CD4-positive, alpha-beta T cell treated with Interleukin-1 beta for 1 hour (primary cell): ENCODE measurements at places on chromosomes 6 and 20.
A peak's percentile ranks its signal among the peaks of the same experiment; 100 is the strongest.

DNA sequence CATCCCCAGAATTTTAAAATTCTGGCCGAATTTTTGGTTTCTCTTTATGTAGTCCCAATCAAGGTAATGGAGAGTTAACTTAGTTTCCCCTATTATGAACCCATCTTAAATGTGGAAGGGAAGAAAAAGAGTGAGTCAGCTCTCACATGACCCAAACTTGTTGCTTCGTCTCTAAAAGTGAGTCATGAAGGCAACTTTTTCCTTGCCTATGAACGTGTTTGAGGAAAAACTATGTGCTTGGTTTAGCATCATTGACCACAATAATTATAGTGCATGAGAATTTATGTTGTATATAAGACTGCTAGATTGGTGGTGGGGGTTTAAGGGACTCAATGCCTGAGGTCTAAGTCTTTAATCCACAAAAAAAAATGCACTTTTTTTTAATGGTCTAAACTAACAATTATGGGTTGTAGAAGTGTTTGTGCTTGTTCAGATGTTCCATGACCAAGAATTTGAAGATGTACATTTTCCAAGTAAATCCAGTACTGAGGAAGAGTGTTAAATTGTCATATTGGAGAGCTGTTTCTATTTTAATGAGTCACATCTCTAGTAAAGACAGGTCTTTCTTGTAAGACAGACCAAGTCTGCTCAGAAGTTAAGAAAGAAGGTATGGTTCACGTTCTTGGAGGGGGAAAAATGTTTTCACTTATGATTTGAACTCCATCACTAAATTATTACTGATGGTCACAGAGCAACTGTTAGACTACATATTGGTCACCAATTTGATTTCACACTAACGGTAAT is 409.9 kb upstream of the MARCKS start:
- DNase-seq, result no peak

GRCh38 chr6:167987396-167988153 is 9.9 kb upstream of the KIF25 start:
- no peak for DNase-seq

GRCh38 chr20:46713957-46714834 is 4.7 kb downstream of the SLC2A10 start:
- DNase-seq, result no peak

- no peak for DNase-seq
Observed at GRCh38 chr20:25136643-25137559, 55.0 kb upstream of the VSX1 start.

DNA sequence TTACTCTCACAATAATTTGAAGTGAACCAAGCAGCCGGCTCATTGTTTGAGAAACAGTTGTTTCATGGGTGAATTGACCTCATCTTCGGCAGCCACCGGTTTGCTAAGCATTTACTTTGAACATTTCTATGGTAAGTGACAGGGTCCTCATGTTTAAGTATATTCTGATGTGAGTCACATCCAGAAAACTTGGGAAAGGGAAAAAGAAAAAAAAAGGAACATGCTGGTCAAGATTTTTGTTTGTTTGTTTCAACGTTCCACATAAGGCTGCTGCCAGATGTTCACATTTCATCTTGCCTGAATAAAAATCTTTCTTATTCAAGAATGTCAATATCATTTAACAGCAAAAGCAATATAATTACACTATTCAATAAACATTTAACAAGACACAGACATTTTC is 55.0 kb upstream of the EXOC2 start:
- no peak for DNase-seq

- DNase-seq, result no peak
Observed at GRCh38 chr6:152351110-152351509, 286.1 kb downstream of the SYNE1 start.

DNA sequence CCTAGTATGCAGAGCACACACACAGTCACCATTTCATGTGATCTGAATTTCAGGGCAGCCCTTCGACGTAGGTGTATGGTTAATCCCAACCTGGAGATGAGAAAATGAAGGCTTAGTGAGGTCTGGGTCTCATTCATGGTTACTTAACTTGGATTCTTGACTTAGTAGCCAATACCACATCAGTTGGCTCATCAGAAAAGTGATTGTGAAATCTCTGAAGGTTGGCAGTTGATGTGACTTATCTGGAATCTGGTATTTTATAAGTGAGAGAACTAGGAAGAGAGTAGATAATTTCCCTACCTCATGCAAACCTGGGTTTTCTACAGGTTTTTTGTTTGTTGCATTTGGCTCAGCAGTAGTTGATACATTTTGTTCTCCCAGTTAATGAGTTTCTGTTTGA is 123.7 kb downstream of the CCDC170 start:
- no peak for DNase-seq

DNA sequence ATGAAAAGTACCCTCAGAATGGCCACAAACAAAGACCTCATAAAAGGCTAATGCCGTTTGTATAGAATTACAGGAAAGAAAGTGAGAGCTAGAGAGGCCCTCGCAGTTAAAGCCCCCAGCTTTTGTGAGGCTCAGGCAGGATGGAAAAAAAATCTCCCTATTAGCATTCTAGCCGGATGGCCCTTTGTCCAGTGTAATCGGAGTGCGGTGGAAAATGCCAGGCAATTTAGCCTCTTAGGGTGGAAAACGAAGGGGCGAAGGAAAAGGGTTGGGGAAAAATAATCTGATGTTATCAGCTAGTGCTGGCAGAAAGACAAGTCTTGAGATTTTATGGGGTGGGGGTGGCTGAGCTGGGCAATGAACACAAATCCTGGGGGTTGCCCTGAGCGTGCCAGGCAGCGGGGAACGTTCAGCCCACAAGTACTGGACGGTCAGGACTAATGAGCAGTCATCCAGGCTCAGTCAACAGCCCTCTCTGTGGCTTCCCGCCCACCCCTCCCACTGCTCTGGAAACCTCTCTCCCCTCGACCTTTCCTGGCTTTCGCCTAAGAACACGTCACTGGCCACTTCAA is 92.4 kb downstream of the PSMG4 start:
- DNase-seq, result no peak

- no peak for DNase-seq
Observed at GRCh38 chr6:71502956-71503355, 214.3 kb downstream of the OGFRL1 start.

GRCh38 chr6:141123497-141123896 is 1009.2 kb upstream of the GJE1 start:
- DNase-seq, result no peak

- DNase-seq, result no peak
Observed at GRCh38 chr20:33602826-33603590, 59.1 kb upstream of the C20orf144 start.

GRCh38 chr20:21312813-21313474 is 9.8 kb downstream of the XRN2 start:
- DNase-seq, result no peak

DNA sequence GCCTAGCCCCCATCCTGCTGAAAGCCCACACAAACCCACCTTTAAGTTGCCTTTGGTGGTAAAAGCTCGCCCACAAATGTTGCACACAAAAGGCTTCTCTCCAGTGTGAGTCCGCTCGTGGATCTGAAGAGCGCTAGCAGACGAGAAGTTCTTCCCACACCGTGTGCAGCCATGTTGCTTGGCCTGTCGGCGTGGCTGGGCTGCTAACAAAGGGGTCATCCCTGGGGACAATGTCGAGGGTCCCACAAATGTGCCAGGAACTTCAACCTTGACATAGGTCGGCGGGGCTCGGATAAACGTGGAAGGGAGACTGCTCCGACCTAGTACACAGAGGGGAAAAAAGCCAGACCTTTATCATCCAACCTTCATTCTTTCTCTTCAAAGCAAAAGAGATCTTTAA is 13.5 kb downstream of the SALL4 start:
- no peak for DNase-seq

DNA sequence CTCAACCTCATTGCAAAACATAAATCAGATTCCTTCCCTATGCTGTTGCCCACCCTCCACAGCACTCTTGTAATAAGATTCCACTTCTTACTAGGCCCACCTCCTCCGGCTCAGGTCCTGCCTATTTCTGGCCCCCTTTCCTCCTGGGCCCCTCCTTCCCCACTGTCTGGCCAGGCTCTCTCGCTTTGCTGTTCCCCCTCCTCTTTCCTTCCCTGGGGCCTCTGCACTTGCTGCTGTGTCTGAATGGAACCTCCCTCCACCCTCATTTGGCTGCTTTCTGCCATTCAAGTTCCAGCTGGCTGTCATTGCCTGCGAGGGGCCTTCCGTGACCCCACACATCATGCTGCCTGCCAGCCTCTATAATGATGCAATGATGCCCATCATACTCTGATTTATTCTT is 38.9 kb downstream of the ARHGAP40 start:
- no peak for DNase-seq

DNA sequence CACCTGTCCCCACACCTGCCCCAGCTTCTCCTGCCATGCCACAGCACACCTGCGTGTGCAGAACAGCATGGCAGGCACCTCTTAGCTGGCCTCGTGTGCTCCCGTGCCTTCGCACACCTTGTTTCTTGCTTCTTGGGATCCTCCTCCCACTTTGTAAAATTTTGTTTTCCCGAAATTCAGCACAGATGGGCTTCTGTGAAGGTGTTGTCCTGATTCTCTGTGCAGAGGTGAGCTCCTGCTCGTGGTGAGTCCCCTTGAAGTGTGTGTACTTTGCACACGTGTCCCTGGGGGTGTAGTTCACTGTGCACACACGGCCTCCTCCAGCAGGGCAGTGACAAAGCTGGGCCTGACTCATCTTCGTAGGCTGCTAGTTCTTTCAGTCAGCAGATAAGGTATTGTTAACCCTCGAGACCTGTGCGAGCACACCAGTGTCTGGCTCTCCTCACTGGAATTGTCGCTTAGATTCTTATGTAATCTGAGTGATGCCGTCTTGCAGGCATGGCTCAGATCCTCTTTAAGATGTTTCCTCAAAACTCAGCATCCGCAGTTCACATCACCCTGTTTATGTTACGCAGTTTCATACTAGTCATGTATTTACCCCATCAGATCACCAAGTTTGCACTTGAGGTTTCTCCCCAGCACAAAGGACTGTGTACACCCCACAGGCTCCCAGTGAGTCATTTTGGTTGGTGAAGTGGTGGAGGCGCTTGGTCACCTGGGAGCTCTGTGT is 77.7 kb downstream of the CDYL start:
- DNase-seq, result no peak

GRCh38 chr6:111517965-111518364 is 34.9 kb upstream of the REV3L start:
- DNase-seq, result no peak

DNA sequence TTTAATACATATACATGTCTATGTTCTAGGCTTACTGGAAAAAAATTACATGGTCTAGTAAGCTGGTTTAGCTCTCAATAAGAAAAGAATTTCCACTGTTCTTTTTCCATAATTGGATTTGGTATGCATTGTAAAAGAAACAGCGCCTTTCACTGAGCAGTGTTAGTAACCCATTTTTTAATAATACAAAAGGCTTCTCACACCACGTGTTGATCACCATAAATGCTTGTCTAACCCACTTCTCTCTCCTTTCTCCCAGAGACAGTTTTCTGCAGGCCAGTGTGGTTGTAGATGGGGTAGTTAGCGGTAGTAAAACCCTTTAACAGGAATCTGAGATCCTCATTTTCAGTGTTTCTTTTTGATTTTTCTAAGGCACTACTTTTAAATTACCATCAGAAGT is 348.7 kb upstream of the MANEA start:
- DNase-seq, result no peak

- DNase-seq, result peak; percentile 82
Observed at GRCh38 chr6:26249957-26250697, 114.9 kb upstream of the BTN3A2 start.

DNA sequence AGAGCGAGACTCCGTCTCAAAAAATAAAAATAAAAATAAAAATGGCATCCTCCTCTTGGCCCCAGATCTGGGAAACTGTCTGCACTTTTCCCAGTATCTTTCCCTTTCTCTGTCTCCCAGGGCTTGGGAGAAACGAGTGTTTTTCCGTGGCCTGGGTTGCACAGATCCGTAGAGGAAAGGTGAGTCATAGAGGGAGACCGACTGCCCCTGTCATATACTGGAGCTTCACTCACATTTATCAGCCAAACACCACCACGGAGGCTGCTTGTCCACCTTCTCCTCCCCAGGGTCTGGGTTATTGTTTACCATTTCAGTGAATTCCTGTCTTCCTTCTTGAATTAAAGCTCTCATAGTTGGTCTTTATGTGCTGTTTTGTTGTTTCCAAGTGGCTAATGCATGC is 31.9 kb upstream of the EIF2S2 start:
- DNase-seq, result no peak

- DNase-seq, result no peak
Observed at GRCh38 chr20:44761423-44761822, 15.8 kb downstream of the KCNK15 start.

DNA sequence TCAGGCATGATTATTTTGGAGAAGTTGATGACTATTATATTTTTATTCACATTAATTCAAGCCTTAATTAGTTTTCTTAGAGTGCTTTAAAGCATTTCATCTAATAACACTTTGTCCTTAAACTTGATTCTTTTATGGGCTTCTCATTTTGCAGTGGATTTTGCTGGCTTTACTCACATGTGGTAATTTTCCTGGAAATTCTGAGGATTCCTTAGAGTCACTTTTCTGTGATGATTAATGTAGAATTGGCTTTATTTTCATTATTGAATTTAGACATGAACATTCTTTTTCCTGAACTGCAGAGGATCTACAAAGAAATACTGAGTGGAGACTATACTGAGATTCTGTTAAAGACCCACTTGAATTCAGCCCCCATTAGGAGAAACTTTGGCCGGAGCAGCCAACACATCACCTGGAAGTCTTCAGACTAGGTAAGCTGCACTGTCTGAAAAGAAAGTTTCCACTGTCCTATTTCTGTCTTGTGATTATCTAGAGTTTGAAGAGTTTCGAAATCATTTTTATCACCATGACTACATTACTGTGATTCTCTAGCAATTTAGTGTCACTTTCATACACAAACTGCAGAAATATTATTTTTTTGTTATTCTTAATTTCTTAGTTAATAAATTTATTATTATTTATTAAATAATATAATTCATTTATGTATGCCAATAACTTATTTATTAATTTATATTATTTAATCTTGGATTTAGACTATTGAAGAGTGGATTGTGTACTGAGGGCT is 1.9 kb downstream of the RFPL4B start:
- no peak for DNase-seq

- DNase-seq, result no peak
Observed at GRCh38 chr6:115618256-115618655, 442.4 kb downstream of the FRK start.

DNA sequence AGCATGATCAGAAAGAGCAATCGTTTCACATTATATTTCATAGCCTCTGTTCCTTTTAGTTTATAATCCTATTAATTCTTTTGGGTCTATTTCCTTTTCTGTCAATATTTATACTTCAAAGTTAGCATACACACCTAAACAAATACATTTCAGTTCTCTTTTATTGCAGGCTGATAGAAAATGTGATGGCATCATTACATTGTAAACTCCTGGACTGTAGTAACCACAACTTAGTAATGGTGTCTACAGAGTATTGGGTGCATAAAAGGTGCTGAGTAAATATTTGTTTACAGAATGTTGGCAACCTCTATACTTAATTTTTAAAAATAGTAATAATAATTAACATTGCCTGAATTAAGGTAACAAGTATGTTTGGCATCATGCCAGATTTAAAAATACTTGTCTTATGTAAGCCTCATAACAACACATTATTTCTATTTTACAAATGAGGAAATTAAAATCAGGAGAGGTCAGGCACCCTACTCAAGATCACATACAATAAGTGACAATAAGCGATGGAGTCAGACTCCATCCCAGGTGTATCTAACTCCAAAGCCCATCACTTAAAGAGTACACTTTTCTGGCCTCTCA is 195.0 kb downstream of the UBE3D start:
- DNase-seq, result no peak

GRCh38 chr20:354298-354977 is 7.5 kb downstream of the NRSN2 start:
- peak; percentile 86 for DNase-seq

- no peak for DNase-seq
Observed at GRCh38 chr6:122652431-122652830, 42.2 kb downstream of the PKIB start.
